ENCODE measurements at places on chromosomes 11 and 22.

- no peak for DNase-seq
Measured at GRCh38 chr11:15288863-15289262, 174.1 kb downstream of the INSC start.

GRCh38 chr11:96132437-96132836, 208.5 kb upstream of the MTMR2 start:
- DNase-seq, result no peak

GRCh38 chr11:102799681-102800340, 1.9 kb upstream of the MMP1 start:
- DNase-seq, result no peak

DNA sequence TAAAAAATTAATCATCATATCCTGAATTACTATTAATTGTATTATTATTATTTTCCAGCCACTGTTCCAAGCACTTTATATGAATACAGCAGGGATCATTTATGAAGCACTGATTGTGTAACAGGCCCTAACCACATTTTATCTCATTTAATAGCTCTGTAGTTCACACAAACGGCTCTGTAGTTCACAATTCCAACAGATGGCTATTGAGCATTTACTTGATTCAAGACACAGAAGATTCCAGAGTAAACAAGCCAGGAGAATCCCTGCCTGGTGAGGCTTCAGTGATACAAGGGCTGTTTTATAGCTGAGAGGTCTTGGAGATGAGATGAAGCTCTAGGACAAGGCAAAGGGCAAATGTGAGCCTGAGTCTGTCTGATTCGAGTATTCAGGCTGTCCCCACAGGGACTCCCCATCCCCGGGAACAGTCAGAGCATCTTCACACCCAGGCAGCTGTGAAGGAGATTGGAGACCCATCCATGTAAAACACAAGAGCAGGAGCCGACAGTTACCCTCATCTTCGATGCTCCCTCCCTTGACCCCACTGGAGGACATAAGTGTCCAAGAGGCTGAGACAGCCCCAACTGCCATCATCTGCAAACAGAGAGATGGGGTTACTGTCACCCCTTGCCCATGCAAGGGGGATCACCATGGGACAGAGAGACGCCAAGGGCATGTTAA, 222.5 kb downstream of the MN1 start:
- no peak for DNase-seq

- DNase-seq, result no peak
Measured at GRCh38 chr22:50274311-50274710, 4.1 kb upstream of the MAPK11 start.

DNA sequence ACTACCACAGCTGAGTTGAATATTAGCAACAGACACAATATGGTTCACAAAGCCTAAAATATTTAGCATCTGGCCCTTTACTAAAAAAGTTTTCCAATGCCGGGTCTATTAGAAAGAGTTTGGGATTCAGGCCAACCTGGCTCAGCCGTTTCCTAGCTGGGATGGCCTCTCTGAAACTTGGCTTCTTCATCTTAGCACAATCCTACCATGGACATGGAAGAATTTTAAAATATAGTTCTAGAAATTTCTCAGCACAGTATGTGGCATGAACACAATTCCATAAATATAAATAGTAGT, 103.8 kb downstream of the RRAS2 start:
- no peak for DNase-seq

DNA sequence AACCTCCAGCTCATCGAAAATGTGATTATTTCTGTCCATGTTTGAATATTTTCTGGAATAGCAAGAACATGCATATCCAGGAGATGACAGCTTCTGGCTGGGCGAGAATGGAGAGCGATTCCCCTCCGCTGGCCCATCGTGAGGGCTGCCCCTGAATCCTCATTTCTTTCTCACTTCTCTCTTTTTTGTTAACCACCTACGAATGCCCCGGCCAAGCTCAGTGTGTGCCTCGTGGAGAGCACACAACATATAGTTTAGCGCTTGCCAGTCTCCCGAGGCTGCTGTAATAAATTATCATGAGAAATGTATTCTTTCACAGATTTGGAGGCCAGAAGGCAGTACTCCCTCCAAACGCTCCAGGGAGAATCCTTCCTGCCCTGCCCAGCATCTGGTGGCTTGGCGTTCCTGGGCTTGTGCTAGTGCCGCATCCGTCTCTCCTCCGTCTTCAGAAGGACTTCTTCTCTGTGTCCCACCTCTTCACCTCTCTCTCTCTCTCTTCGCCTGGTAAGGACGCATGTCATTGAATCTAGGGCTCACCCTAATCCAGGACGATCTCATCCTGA, 1306.0 kb downstream of the TBC1D22A start:
- DNase-seq, result no peak

DNA sequence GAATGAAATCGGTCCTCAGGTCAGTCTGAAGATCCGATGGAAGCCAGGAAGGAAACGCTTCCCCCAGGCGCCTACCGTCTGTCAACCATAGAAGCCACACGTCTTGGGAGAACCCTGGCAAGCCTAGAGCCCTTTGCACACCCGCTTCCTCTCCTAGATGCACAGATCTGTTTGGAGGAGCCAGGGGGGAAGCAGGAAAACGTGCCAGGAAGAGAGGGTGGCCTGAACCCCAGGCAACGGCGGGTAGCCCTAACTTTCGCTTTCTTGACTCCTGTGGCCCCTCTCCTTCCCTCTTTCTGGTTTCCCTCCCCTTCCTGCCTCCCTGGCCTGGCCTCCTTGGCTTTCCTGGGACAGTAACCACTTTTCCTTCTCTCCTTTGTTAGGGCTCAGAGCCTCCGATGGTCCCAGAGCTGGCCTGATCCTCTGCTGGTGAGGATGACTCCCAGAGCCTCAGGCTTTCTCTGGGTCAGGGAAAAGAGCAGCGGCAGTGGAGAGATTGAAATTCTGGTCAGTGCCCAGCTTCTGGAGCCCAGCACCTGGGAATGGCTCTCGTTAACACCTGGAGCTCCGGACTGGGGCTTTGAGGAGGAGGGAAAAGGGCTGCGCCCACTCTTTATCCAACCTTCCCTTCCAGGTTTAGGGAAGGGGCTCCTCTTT, 2.1 kb downstream of the FXYD6 start:
- no peak for DNase-seq

DNA sequence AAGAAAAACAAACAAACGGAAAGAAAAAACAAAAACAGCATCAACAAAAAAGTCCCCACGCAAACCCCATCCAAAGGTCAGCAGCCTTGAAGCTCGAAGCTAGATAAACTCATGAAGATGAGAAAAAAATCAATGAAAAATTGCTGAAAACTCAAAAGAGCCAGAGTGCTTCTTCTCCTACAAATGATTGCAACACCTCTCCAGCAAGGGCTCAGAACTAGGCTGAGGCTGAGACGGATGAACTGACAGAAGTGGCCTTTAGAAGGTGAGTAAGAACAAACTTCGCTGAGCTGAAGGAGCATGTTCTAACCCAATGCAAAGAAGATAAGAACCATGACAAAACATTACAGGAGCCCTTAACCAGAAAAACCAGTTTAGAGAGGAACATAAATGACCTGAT, 18.4 kb upstream of the FTH1 start:
- peak; percentile 84 for DNase-seq

GRCh38 chr11:86949995-86950660, 5.1 kb downstream of the FZD4 start:
- DNase-seq, result no peak

GRCh38 chr11:17366495-17366894, 14.9 kb downstream of the NCR3LG1 start:
- DNase-seq, result no peak

DNA sequence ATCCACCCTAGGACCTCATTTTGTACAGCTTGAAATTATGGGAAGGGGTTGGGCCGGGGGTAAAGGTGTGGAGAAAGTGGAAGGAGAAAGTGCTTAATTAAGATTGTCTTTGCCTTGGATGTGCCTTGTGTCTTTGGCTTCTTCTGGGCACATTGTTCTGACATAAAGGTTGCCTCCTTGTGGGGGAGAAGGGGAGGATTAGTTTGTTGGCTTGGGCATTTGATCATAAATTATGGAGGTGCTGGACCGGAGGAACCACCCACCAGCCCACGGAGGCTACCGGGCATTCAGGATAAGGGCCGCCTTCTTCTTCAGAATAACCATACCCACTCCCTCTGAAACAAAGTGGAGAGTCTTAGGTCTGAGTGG, 1.3 kb downstream of the PAFAH1B2 start:
- DNase-seq, result peak; percentile 25
